ENCODE measurements at places on chromosomes 6 and 20.

DNA sequence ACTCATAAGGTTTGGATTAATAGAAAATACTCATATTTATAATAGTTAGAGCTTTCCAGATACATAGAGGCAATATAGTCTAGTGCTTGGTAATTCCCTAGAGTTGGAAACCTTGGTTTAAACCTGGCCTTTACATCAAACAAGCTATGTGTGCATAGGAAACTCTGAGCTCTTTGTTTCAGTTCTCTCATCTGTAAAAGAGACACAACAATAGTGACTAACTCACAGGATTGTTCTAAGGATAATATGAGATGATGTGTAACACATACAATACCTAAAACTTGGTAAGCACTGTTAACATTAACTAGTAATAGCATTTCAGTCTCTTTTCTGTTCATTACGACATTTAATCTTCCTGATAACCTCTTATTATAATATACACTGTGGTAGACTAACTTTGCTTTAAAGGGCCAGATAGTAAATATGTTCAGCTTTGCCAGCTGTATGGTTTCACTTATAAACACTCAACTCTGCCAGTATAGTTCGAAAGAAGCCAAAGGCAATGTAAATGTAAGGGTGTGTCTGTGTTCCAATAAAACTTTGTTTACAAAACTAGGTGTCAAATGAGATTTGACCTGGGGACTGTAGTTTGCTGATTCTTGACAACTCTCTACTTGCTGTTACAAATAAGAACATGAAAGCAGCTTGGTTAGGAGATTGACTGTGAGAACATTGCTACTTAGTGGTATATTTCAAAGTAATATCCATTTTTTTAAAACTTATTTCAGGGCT, 370.6 kb upstream of the FLRT3 start:
- DNase-seq, result no peak

DNA sequence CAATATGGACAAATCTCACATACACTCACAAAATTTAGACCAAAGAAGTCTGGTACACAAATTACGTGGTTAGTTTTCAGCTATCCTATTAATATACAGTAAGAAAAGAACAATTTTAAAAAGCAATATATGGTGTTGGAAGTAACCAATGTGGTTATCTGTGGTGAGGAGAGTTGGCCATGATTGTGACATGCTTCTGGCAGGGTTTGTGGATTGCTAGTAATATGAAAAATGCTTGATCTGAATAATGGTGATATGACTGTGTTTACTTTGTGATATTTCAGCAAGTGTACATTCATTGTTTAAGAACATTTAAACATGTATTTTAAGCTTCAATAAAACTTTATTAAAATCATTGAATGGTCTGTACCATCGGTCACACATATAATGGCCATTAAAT, 99.1 kb downstream of the ADGB start:
- DNase-seq, result no peak

DNA sequence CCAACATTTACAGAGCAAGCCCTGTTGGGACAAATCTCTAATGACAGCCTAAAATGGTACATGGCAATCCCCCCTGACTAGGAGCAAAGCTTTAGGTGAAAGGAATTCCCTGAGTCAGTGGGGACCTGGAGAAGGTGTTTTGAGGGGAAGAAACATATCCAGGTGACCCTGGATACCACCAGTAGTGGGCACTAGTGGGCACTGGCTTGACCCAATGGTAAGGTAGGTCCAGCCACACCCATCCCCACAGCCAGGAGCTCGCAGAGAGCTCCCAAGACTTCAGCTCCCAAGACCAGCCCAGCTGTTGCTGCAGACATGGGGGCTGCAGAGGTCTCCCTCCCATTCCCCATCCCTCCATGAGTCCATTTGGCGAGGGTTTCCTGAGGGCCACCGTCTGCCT, 19.5 kb downstream of the GRM4 start:
- no peak for DNase-seq

DNA sequence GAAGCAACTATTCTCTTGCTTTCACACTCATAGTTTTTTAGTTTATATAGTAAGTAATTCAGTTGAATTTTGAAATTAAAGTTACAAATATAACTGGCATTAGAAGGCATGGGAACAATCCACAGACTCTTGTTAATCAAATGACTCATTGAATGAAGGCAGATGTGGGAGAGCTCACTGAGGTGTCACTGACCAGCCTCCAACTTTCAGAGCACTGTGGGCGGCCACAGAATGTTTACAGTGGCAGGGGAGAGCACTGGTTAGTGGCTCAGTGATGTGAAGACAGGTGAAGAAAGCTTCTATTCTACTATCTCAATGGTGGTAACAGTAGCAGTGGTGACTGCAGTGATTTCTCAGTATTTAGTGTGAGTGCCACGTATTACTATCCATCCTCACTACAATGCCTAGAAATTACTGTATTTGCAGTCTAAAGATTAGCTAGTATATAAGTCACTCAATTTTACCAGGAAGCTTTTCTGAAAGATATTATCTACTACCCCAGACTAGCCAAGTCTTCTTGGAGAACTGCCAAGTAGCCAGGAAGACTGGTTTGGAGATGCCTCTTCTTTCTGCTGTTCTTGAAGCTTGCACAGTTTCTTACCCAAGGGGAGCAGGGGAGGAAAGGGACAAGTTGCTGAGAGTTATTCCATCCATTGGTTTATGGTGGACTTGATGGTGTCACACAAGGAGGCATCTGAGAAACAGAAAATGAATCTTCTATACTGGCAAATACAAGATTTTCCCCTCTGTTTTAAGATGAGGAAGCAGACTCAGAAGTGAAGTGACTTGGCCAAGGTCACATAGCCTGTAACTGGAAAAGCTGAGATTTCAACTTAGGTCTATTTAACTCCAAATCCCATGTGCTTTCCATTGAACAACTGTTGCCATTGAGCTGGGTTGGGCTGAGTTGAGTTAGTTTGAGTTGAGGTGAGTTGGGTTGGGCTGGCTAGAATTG, 231.2 kb downstream of the ANKRD60 start:
- no peak for DNase-seq

DNA sequence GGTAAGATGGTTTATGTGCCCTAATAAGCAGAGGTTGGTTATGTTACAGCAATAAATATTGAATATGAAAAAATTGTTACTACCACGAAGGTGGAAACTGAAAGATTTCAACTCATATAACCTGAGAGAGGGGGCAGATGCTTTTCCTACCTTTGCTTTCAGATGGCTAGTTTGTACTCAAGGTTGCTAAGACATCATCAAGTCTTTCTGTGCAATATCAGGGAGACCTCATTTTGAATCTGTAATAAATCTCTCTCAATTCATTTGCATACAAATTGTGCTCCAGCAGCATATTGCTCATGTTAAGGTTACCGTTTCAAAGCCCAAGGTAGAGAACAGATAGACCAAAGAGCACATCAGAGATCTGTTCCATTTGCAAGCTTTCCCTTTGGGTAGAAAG, 220.4 kb downstream of the KHDC1L start:
- DNase-seq, result no peak

- DNase-seq, result no peak
Measured at GRCh38 chr6:41636833-41637193, 1.5 kb upstream of the MDFI start.

DNA sequence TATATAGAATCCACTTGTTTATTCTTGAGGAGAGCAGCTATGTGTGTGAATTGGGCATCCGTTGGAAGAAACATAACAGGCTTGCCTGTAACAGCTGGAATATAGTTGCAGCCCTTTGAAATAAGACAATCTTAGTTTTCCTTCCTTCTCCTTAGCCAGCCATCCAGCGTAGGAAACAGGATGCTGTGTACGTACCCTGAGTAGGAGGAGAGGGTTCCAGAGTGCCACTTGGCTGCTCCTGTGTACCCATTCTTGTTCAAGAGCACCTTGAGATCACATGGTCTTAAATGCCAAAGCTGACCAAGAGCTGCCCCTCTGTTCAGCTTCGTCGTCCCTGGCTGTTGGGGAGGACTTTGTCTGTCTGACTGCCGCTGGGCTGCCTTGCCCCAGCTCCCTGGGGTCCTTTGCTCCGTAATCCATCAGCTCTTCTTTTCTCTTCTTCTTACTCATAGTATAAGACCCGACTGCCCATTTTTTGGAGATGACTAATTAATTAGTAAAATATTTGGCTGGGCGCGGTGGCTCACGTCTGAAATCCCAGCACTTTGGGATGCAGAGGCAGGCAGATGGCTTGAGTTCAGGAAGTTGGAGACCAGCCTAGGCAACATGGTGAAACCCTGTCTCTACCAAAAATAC, 49.0 kb downstream of the RREB1 start:
- DNase-seq, result peak; percentile 48

Data from AG09319 (cell line).